ENCODE measurements at places on chromosomes 7 and 10. TPM values are rescaled to one million over a fixed set of nuclear protein-coding genes. Genes with fewer than 3 reads are reported as not detected.

Gene TMEM176B
- 4.8 TPM for total RNA-seq

Gene CALHM2
- total RNA-seq = 27.1 TPM

Gene SFTPD
- 0.15 TPM for total RNA-seq

Gene MRLN
- total RNA-seq = not detected

Gene HTR7
- total RNA-seq = 0.94 TPM

Gene PSPH
- 115 TPM for total RNA-seq

Gene SUGCT
- 55.2 TPM for total RNA-seq

Gene CRTAC1
- 0.12 TPM for total RNA-seq

Gene TMEM270
- not detected for total RNA-seq

Gene ASAH2B
- 1.2 TPM for total RNA-seq

Gene TAS2R3
- total RNA-seq = 0.68 TPM

Gene OIT3
- 0.08 TPM for total RNA-seq

Gene ADD3
- total RNA-seq = 453 TPM

Gene UCN3
- not detected for total RNA-seq

Gene CRHR2
- total RNA-seq = not detected

Gene TRIM73
- 1.3 TPM for total RNA-seq

Gene CASTOR2
- 15.9 TPM for total RNA-seq

Gene HOXA2
- not detected for total RNA-seq

Gene CYP3A4
- not detected for total RNA-seq

Gene WNT16
- total RNA-seq = 1.6 TPM

Gene CCDC3
- 0.47 TPM for total RNA-seq

Gene SHTN1
- under 0.01 TPM for total RNA-seq

Gene RBP4
- 0.23 TPM for total RNA-seq

Gene CLEC5A
- not detected for total RNA-seq

Gene MSMB
- not detected for total RNA-seq

Gene ANKRD22
- not detected for total RNA-seq

Gene TCAF2
- 2.1 TPM for total RNA-seq

Gene CYP3A7
- total RNA-seq = not detected

Gene SAMD9
- 12.1 TPM for total RNA-seq

Gene EEPD1
- 11.3 TPM for total RNA-seq

Gene GSTO2
- total RNA-seq = 0.47 TPM

Gene PON1
- not detected for total RNA-seq

Gene CCDC136
- total RNA-seq = 4.4 TPM

Gene RNLS
- total RNA-seq = 6.7 TPM

Gene KIF5B
- total RNA-seq = 53.8 TPM

Gene LAMB1
- total RNA-seq = 535 TPM

Gene IL2RA
- total RNA-seq = not detected

Gene COBL
- not detected for total RNA-seq

Gene GNGT1
- total RNA-seq = not detected

Gene IGF2BP3
- total RNA-seq = 40.6 TPM

Gene SFRP5
- 3.9 TPM for total RNA-seq

Gene ATRNL1
- 0.23 TPM for total RNA-seq

Gene RASSF4
- 10.6 TPM for total RNA-seq

Gene ITPRID1
- not detected for total RNA-seq

Gene AMZ1
- total RNA-seq = 0.70 TPM

Gene FFAR4
- total RNA-seq = not detected

Gene MALSU1
- total RNA-seq = 52.3 TPM

Gene HOXA9
- not detected for total RNA-seq

Gene FAM25G
- not detected for total RNA-seq

Gene CTAGE6
- 0.23 TPM for total RNA-seq

Gene CPA2
- total RNA-seq = not detected

Gene MMD2
- total RNA-seq = not detected

Gene CRPPA
- 1.2 TPM for total RNA-seq

Gene ETV1
- total RNA-seq = 8.0 TPM

Gene GDF2
- not detected for total RNA-seq

Gene EN2
- total RNA-seq = under 0.01 TPM

Gene JCAD
- total RNA-seq = 2.2 TPM

Gene ELN
- 385 TPM for total RNA-seq

Data from smooth muscle cell of the coronary artery (primary cell).